ENCODE measurements at places on chromosomes 1 and 21.

- no peak for DNase-seq
Measured at GRCh38 chr1:229554886-229555621, 3.5 kb downstream of the ABCB10 start.

DNA sequence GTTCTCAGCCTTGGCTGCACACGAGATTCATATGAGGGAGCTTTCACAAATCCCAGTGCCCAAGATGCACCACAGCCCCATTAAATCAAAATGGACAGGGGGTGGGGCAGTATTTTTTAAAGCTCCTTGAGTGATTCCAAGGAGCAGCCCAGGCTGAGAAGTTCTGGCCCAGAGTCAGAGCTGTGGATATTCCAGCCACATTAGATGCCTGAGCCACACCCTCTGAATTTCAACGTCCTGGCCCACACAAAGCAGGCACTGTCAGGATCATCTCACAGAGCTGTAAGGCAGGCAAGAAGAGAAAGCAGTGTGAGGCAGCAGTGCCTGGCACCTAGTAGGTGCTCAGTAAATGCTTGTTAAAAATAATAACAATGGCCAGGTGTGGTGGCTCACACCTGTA lies 37.4 kb downstream of the PAX7 start:
- DNase-seq = no peak

GRCh38 chr1:5481889-5482288 lies 510.3 kb downstream of the NPHP4 start:
- peak; percentile 62 for DNase-seq

GRCh38 chr1:39080831-39081270 lies 54.7 kb downstream of the NDUFS5 start:
- DNase-seq = no peak

DNA sequence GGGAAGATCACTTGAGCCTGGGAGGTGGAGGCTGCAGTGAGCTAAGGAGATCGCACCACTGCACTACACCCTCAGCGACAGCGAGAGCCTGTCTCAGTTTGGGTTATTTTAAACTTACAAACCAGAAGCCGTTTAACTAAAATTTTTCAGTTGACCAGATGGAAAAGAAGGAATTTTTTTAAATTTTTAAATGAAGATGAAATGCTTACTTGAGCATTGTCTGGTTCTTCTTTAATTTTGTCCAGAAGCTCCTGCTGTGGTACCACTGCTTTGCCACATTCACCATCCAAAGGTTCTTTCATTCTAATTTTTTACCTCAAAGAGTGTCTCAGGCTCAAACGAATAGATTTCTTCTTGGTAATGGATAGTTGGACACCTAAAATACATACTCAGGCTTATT lies 1.4 kb downstream of the ZMYM6 start:
- DNase-seq = no peak

DNA sequence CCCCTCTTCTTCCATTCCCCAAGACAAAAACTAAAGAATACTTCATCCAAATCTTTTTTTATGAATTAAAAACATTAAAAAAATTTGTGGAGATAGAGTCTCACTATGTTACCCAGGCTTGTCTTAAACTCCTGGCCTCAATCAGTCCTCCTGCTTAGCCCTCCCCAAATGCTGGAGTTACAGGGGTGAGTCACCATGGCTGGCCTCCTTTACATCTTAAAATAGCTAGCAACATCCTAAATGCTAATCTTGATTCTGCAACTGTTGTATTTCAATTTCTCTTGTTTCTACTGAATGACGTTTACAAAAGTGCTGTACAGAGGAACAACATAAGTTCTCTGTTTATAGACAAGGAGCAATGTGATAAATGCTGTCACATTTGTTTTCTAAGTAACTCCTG lies 483.5 kb downstream of the ADGRL2 start:
- no peak for DNase-seq

DNA sequence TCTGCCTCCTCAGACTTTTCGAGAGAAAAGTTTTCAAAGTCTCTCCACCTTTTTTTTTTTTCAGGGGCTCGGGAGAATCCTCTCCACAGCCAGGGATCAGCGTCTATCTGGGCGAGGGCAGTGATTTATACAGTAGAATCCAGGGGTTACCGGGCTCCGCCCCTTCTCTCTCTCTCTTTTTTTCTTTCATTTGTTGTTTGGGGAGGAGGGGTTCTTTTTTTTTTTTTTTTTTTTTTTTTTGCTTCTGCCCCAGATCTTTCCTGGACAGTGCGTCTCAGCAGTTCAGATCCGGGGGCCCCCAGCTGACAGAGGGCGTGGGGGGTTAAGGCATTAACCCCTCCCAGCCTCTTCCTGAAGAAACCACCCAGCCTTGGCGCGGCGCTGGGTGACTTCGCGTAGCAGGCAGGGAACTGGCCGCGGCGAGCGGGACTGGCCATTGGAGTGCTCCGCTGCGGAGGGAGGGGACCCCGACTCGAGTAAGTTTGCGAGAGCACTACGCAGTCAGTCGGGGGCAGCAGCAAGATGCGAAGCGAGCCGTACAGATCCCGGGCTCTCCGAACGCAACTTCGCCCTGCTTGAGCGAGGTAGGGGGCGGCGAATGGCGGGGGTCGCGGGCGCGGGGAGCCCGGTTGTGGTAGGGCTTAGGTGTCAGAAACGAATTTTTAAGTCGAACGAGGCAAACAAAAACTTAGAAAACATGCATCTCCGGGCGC lies at the start of gene S1PR1:
S1PR1 (plus strand) TSS at position 504 of the 713 bp plus-strand sequence. CDS start 1,966 bp downstream, outside the sequence.
- peak; percentile 88 for DNase-seq

- no peak for DNase-seq
Measured at GRCh38 chr1:93585059-93585966, 96.3 kb downstream of the BCAR3 start.

DNA sequence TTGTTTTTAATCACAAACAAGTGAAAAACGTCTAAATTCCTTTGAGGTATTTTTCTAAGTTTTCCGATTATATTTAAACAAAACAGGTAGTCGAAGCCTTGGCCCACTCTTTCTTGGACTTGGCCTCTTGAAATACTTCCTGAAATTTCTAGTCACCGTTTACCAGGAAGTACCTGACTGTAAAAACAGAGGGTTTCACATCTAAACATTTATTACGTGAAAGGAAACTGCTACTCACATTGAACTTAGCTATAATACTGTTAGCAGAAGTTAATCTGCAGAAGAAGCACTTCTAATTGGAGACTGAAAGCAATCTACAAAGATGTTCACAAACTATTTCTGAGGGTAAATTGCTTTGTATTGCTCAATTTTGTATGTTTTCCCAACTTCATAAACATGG lies 526.0 kb upstream of the ADGRL4 start:
- no peak for DNase-seq

- DNase-seq = no peak
Measured at GRCh38 chr21:28561772-28562171, 430.9 kb downstream of the LTN1 start.

DNA sequence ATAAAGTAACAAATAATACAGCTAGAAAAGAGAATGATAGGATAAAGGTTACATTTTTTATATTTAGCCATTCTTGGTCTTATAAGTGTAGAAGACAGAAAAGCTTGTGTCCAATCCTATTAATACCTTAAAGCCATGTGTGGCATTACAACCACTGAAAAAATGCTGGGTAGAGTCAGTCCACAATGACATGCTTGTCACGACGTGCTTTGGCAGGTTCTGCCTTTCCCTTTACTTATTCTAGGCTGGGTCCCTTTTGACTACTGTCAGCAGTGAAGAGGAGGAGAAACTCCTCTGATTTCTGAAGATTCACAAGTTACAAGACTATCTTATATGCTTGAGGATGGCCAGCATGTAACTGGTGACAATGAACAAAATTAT lies 14.6 kb upstream of the AIM2 start:
- DNase-seq = no peak

- DNase-seq = no peak
Measured at GRCh38 chr1:154352245-154352580, 26.9 kb downstream of the ATP8B2 start.

DNA sequence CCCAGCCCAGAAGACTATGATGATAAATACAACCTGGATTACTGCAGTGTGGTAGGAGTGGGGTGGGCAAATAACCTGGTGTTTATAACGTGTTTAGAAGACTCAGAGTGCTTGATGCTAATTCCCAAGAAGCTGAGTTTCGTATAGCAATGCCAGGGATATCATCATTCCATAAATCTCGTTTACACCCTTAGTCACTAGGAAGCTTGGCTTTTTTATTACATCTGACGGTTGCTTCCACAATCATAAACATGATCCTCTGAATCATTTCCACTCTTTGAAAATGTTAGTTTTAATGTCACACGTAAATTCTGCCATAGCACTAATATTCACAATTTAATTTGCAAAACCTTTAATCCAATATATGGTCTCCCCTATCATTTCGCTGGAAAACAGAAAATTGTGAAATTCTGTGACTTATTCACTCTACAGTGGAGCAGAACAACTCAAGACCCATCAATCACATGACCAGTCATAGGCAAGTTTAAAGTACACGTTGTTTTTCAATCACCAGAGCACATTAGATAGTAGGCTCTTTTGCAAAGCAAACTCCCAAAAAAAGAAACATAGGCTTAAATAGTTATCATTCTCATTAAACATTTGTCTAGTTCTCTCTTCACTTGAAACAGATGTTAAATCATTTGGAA lies 321.0 kb downstream of the LTN1 start:
- no peak for DNase-seq

GRCh38 chr1:14817223-14818170 lies 219.0 kb downstream of the KAZN start:
- DNase-seq = no peak

DNA sequence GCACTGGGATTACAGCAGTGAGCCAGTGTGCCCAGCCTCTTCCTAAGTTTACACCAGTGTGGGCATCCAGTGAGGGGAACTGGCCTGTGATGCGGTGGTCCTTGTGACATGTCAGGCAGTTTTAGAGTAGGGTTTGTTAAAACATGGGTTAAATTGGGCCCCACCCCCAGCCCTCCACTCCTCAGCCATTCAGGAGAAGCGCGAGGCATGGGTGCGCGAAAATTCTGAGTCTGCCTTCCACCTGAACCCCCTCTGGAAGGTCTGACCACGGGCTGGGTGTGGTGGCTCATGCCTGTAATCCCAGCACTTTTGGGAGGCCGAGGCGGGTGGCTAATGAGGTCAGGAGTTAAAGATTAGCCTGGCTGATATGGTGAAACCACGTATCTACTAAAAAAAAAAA lies 51.7 kb downstream of the SKI start:
- DNase-seq = no peak

GRCh38 chr21:38984982-38985567 lies 179.3 kb downstream of the ETS2 start:
- DNase-seq = no peak

GRCh38 chr1:68459796-68460195 lies 10.0 kb upstream of the RPE65 start:
- DNase-seq = no peak

GRCh38 chr1:179145521-179145920 lies 63.7 kb downstream of the TOR3A start:
- no peak for DNase-seq

DNA sequence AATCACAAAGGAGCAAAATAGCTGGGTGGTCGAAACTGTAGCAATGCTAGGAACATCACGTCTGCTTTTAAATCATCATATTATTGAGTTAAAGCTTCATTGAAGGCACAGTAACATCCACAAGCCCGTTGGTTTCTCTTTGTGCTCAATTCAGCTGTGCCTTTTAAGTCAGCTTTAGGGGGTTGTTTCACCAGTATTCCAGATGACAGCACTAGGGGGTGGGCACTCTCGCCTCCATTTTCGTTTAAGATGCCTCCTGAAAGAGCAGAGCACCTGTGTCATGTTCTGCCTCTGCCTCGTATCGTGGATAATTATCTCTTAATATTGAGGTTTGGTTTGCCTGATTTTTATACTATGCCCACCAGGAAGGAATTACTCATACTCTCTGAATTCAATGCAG lies 139.8 kb upstream of the PTBP2 start:
- DNase-seq = no peak

DNA sequence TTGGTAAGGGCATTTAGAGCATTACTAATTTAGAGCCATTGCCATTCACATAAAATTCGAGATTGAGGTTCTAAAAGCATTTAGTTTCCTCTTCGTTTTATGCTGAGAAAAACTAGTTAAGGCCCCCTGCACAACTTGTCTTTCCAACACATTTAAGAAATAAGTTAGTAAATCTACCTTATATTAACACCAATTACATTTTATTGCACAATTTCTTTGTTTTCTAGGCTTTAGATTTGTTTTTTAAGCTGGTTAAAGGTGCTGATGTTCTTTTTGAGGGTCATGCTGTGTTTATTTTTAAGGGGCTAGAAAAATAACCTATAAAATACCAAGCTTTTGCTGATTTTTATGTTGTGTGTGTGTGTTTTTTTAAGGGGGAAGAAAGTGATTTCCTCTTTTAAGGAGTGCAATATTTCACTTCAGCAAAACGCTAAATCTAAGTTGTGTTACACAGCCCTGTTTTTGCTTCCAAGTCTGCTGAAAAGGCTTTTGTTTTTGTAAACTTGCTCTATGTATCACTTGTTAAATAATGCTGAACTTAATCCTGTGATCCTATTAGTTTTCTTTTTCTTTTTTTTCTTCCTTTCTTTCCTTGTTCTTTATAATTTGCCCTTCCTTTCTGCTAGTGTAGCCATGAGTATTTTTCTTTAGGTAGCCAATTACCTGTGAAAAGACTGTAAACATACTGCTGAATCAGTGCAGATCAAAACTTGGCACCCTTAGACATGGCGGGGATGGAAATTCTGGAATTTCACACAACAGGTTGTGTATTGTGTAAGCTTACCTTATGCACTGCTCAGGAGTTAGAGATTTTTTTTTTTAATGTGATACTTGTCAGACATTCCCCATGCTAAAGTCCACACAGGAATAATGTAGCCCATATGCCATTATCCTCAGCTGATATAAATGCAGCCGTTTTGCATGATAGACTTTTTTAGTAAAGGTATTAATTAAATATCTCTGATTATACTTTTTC lies 1.5 kb downstream of the CEPT1 start:
- no peak for DNase-seq

DNA sequence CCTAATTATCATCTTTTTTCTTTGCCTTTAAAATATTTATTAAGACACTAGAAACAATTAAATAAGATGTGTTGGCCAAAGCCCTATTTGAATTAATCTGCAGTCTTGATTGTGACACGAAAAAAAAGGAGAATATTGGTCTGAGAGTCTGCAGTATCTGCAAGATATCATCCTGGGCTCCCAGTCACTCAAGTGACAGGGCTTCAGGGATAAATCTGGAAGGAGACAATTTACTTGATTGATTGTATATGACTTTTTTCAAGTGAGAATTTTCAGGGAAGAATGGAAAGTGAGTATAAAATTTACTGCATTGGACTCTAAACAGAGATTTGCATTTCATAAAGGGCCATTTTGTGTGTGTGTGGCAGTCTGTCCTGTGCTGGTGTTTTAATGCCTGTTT lies 233.7 kb downstream of the PAPPA2 start:
- no peak for DNase-seq

- DNase-seq = peak; percentile 85
Measured at GRCh38 chr1:55215194-55216021, at the start of gene USP24. TSS of gene USP24 (minus strand) at chr1:55215364. CDS start at chr1:55215113, 251 bp downstream.

GRCh38 chr1:97837161-97837560 lies 83.7 kb downstream of the DPYD start:
- no peak for DNase-seq

DNA sequence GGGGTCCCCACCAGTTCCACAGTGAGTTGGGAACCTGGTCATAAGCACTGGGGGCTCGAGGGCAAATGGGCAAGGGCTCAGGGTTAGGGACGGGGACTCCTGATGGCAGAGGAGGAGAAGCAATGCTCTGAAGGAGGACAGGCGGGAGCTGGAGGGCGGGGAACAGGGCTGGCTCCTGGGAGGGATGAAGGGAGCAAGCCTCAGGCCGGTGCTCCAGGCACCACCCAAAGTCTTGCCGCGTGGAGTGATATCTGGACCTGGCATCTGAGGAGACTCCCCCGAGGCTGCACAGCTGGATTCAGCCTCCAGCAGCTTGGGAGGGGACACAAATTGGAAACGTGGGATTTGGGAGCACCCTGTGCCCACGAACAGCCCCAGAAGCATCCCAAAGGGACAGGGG lies 11.0 kb downstream of the MEGF6 start:
- no peak for DNase-seq
